ENCODE measurements at places on chromosomes 12 and 14. TPM values are rescaled to one million over a fixed set of nuclear protein-coding genes. Genes with fewer than 3 reads are reported as not detected.
A peak's percentile ranks its signal among the peaks of the same experiment; 100 is the strongest.

GRCh38 chr12:123522164-123522563 is 11.4 kb downstream of the RILPL1 start:
- H3K27ac ChIP-seq = peak overlapping the region; percentile 22
- no peak for DNase-seq
- H3K36me3 ChIP-seq = peaks cover 34% of the 10 kb centered on the region
- no peak overlapping the region for H3K4me3 ChIP-seq
- H3K27me3 ChIP-seq = no peaks in the 10 kb centered on the region
- H3K4me1 ChIP-seq = peaks cover 12% of the 10 kb centered on the region

APOLD1 gene
- 25.8 TPM for total RNA-seq

- H3K27ac ChIP-seq = no peak overlapping the region
- no peaks in the 10 kb centered on the region for H3K36me3 ChIP-seq
- peaks cover 11% of the 10 kb centered on the region for H3K4me1 ChIP-seq
- DNase-seq = no peak
- H3K4me3 ChIP-seq = no peak overlapping the region
Measured at GRCh38 chr12:131975228-131975627, 25.5 kb downstream of the EP400 start.

DNA sequence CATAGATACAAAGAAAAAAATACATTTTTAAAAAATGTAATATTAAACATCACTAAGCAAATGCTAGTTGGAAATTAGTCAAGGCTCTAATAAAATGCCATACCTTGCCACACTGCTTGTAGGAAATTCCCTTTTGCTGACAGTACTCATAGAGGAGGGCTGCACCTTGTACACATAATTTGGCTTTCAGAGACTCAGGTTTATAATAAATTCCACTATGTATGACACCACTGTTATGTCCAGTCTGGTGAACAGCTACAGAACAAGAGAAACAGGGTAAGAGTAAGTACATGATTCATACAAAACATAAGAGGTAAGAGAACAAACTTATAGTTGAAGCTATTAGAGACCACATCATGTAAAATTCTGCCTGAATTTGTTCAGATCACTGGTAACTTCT is 10.1 kb downstream of the L2HGDH start:
- H3K4me1 ChIP-seq = no peaks in the 10 kb centered on the region
- no peak overlapping the region for H3K27ac ChIP-seq
- H3K27me3 ChIP-seq = no peaks in the 10 kb centered on the region
- H3K4me3 ChIP-seq = no peak overlapping the region
- H3K36me3 ChIP-seq = no peaks in the 10 kb centered on the region
- no peak for DNase-seq

- no peak overlapping the region for H3K27ac ChIP-seq
- H3K27me3 ChIP-seq = no peaks in the 10 kb centered on the region
- no peak for DNase-seq
- no peaks in the 10 kb centered on the region for H3K4me1 ChIP-seq
- no peak overlapping the region for H3K4me3 ChIP-seq
Measured at GRCh38 chr12:92496790-92497189, 206.0 kb upstream of the PLEKHG7 start.

DNA sequence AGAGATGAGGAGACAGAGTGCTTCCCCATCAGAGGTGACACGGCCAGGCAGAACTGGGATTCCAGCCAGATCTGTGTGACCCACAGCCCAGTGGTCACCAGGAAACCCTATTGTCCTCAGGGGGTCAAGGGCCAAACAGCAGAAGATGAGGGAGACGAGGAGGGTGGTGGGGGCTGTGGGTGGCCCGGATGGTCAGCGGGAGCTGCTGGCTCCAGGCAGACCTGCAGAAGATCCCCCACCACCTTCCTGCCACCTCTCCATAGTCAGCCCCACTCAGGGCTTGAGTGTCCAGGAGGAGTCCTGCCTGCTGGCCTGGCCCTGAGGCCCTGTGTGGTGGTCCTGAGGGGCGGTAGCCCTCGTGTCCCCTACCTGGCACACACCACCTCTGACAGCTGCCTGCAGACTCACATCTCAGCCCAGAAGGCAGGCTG is 136.8 kb downstream of the CALM1 start:
- H3K4me1 ChIP-seq = no peaks in the 10 kb centered on the region
- peak overlapping the region; percentile 33 for H3K27ac ChIP-seq
- H3K36me3 ChIP-seq = no peaks in the 10 kb centered on the region
- H3K4me3 ChIP-seq = no peak overlapping the region
- DNase-seq = no peak

- no peaks in the 10 kb centered on the region for H3K36me3 ChIP-seq
- H3K27me3 ChIP-seq = no peaks in the 10 kb centered on the region
- no peak overlapping the region for H3K27ac ChIP-seq
- H3K4me3 ChIP-seq = no peak overlapping the region
- DNase-seq = no peak
Measured at GRCh38 chr14:99252940-99253868, 18.8 kb downstream of the BCL11B start.

DAO gene
- total RNA-seq = not detected

- H3K27me3 ChIP-seq = no peaks in the 10 kb centered on the region
- DNase-seq = peak; percentile 41
- H3K4me1 ChIP-seq = peaks cover 7% of the 10 kb centered on the region
- no peak overlapping the region for H3K4me3 ChIP-seq
Measured at GRCh38 chr12:106170285-106170684, 31.5 kb upstream of the NUAK1 start.

GRCh38 chr12:108611884-108612415 is 14.1 kb upstream of the TMEM119 start:
- no peak overlapping the region for H3K4me3 ChIP-seq
- no peaks in the 10 kb centered on the region for H3K36me3 ChIP-seq
- H3K4me1 ChIP-seq = no peaks in the 10 kb centered on the region
- H3K27me3 ChIP-seq = no peaks in the 10 kb centered on the region
- no peak for DNase-seq

RASSF9 gene
- 1.3 TPM for total RNA-seq

GRCh38 chr12:27984275-27984674 is 11.7 kb upstream of the PTHLH start:
- H3K4me1 ChIP-seq = no peaks in the 10 kb centered on the region
- H3K36me3 ChIP-seq = no peaks in the 10 kb centered on the region
- DNase-seq = no peak

ACSM4 gene
- total RNA-seq = not detected

GRCh38 chr12:26334621-26335124 is 139.3 kb downstream of the SSPN start:
- DNase-seq = peak; percentile 37
- H3K27ac ChIP-seq = no peak overlapping the region
- H3K36me3 ChIP-seq = no peaks in the 10 kb centered on the region
- H3K27me3 ChIP-seq = no peaks in the 10 kb centered on the region
- H3K4me3 ChIP-seq = no peak overlapping the region

DNA sequence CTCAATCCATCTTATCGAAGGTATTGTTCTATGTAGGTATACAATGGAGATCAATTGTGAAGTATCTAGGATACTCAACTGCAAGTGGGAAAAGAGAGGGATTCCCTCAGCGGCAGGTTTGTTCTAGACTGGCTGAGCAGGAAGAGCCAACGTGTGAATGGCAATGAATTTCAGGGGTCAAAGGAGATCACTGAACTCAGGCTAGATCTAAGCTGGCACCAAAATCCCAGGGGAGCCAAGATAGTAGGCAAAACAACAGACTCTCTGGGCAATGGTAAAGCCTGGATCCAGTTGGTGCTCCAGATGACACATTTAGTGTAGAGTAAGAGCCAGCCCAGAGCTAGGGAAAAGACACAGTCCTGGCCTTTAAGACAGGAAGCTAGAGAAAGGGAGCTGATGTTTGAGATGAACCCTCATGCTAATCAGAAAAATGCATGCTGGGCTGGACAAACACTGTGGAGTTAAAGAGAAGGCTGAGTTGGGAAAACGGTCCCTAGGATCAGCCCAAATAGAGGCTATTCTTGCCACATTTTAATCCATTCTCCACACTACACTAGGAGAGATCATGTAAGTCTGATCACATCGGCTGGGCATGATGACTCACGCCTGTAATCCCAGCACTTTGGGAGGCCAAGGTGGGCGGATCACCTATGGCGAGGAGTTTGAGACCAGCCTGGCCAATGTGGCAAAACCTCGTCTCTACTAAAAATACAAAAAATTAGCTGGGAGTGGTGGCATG is 45.6 kb downstream of the EFCAB11 start:
- H3K4me1 ChIP-seq = peaks cover 3% of the 10 kb centered on the region
- H3K4me3 ChIP-seq = no peak overlapping the region
- no peaks in the 10 kb centered on the region for H3K36me3 ChIP-seq
- H3K27me3 ChIP-seq = no peaks in the 10 kb centered on the region
- H3K27ac ChIP-seq = no peak overlapping the region

SYCP3 gene
- total RNA-seq = not detected

- H3K36me3 ChIP-seq = no peaks in the 10 kb centered on the region
- no peak overlapping the region for H3K4me3 ChIP-seq
- DNase-seq = no peak
Measured at GRCh38 chr12:5308996-5309395, 122.9 kb upstream of the NTF3 start.

DNA sequence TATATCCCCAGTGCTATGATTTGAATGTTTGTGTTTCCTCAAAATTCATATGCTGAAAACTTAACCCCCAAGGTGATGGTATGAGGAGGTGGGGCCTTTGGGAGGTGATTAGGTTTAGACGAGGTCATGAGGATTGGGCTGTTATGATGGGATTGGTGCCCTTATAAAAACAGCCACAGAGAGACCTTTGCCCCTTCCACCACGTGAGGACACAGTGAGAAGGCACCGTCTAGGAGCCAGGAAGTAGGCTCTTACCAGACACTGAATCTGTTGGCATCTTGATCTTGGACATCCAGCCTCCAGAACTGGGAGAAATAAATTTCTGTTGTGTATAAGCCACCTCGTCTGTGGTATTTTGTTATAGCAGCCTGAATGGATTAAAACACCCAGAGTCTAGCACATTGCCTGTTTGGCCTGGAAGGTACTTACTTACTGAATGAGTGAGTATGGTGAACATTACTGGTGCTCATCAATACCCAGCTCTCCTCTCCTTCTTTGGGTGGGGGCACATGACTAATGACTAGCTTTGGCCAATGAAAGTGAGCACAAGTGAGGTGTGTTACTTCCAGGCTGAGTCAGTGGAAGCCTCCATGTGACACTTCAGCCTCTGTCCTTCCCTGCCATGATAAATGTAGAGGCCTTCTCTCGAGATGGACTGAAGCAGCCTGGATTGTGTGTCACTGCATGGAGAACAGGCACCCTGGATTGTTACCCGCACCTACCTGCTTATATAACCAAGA is 72.4 kb upstream of the CHST11 start:
- H3K36me3 ChIP-seq = no peaks in the 10 kb centered on the region
- no peaks in the 10 kb centered on the region for H3K4me1 ChIP-seq
- no peak overlapping the region for H3K27ac ChIP-seq
- no peaks in the 10 kb centered on the region for H3K27me3 ChIP-seq
- no peak for DNase-seq

FBLN5 gene
- total RNA-seq = 19.6 TPM

DNA sequence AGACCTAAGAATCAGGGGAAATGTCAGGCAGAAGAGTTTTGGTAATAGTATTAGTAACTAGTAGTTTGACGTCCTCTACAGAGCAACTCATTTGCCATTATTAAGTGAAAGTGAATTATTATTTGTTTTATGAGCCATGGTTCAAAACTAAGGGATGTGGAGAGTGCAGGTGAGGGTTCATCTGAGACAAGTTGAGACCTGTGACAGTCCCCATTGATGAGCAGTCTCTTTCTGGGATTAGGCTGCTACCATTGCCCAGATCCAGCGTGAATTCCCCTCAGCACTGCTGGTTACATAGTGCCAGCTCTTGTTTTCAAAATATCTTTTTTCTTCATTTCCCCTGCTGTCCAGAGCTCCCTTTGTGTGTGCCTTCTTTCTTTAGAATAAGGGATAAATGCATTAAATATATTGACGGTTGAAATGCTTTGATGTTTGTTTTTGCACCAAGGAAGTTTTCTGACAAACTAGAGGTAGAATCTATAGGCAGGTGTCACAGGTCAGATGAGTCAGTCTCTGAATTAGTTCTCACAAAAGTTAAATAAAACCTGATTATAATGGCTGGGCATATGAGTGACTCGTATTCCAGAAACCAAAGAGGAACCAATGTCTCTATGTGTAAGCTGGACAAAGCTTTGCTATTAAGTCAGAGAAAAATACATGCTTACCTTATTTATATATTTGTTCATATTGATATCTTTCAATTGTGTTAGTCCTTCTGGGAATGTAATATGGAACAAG is 381.4 kb downstream of the TMEM117 start:
- no peaks in the 10 kb centered on the region for H3K36me3 ChIP-seq
- no peak overlapping the region for H3K27ac ChIP-seq
- no peaks in the 10 kb centered on the region for H3K27me3 ChIP-seq
- H3K4me3 ChIP-seq = no peak overlapping the region
- no peaks in the 10 kb centered on the region for H3K4me1 ChIP-seq

FBXO21 gene
- 42.7 TPM for total RNA-seq

NANOG gene
- total RNA-seq = not detected

DNA sequence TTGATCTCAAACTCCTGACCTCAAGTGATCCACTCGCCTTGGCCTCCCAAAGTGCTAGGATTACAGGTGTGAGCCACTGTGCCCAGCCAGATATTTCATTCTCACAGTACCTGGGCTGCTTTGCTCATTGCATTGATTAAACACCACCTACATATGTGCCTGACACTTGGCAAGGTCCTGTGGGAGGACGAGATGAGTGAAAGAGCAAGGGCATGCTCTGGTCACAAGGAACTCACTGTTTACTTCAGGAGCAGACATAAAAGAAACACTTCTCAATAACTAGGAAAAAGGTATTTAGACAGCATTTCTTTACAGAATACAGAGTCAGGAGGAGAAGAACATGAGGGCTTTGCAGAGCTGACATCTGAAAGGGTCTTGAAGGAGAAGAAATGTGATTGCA is 91.7 kb downstream of the TMCC3 start:
- H3K27ac ChIP-seq = no peak overlapping the region
- no peaks in the 10 kb centered on the region for H3K27me3 ChIP-seq
- peaks cover 5% of the 10 kb centered on the region for H3K4me1 ChIP-seq
- no peak overlapping the region for H3K4me3 ChIP-seq
- no peak for DNase-seq
- no peaks in the 10 kb centered on the region for H3K36me3 ChIP-seq

DNA sequence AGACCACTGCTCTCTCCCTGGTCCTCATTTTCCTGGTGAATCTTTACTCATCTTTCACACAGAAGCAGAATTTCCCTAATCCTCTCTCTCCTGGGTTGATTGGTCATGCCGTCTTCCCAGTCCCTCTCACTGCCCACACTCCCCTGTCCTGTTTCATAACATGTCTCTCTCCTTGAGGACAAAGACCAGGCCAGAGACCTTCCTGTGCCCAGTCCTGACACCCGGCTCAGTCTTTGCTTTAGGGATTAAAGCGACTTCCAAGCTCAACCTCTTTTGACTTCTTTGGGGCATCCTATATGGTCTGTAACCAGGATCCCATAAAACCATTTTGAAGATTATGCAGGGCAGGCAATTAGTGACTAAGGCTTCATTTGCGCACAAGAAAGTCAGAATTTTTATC is 105.5 kb downstream of the BCL11B start:
- H3K4me3 ChIP-seq = no peak overlapping the region
- no peak for DNase-seq
- no peaks in the 10 kb centered on the region for H3K27me3 ChIP-seq
- no peaks in the 10 kb centered on the region for H3K36me3 ChIP-seq
- no peaks in the 10 kb centered on the region for H3K4me1 ChIP-seq
- no peak overlapping the region for H3K27ac ChIP-seq

GRCh38 chr14:31560759-31561154 is 447 bp upstream of the NUBPL start:
- no peak for DNase-seq
- H3K4me1 ChIP-seq = peaks cover 5% of the 10 kb centered on the region
- no peaks in the 10 kb centered on the region for H3K27me3 ChIP-seq
- peak overlapping the region; percentile 88 for H3K27ac ChIP-seq

GRCh38 chr14:75411214-75411540 is 16.6 kb upstream of the JDP2 start:
- no peak overlapping the region for H3K27ac ChIP-seq
- H3K27me3 ChIP-seq = no peaks in the 10 kb centered on the region
- DNase-seq = no peak
- H3K4me3 ChIP-seq = no peak overlapping the region

Data from gastrocnemius medialis (tissue), 4 donors.